ENCODE measurements at places on chromosomes 5 and 9.

DNA sequence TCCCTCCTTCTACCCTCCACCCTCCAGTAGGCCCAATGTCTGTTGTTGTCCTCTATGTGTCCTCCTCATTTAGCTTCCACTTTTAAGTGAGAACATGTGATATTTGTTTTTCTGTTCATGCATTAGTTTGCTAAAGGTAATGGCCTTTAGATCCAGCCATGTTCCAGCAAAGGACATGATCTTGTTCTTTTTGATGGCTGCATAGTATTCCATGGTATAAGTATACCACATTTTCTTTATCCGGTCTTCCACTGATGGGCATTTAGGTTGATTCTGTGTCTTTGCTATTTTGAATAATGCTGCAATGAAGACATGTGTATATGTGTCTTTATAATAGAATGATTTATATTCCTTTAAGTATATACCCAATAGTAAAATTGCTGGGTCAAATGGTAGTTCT is 232.5 kb upstream of the PRR16 start:
- DNase-seq: no peak

DNA sequence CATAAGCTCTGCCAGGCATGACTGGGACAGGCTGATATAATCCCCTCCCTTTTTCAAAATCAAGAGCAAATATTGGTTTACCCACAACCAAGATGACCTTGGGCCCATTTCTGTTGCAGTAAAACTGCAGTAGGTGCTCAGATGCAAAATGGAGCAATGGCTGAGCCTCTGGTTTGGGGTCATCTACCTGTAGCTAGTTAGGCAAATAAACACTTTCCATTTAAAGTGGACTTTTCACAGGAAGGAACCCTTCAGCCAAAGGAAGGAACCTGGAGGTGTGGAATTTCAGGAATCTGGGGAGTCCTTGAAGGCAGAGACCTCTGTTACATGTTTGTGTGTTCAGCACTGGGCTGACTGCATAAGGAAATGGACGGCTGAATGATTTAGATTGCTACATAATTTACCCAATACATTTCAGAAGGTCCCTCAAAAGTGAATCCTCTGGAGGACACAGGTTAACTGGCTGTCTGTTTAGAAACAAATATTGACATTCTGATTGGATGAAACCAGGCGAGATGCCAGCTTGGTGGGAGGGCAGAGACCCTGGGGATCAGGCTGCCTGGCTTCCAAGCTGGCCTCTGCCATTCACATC is 170.1 kb upstream of the ZNF618 start:
- DNase-seq: peak; percentile 18

DNA sequence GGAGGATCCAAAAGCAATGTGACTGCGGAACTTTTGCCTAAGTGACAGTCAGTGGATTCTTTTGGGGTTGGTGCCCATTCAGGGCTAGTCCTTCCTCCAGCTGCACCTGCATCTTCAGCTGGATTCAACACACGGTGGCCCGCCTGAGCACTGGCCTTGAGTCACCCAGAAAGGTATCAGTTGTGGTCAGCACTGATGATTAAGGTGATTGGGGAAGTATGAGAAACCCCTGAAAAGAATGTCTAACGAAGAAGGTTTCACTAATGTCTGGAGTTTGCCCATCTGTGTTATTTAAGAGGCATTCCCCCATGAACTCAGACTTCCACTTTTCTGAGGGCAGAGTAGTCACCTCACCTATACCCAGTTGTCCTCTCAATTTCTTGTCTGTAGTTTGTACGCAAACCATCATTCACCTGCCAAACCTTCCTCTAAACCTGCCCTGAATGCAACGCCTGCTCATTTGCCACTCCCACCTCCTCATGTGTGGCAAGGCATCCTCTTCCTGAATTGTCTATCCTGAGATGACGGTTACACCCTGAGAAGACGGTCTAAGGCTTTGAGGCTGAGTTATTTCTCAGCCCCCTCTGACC is 27.2 kb downstream of the CSF2 start:
- no peak for DNase-seq

DNA sequence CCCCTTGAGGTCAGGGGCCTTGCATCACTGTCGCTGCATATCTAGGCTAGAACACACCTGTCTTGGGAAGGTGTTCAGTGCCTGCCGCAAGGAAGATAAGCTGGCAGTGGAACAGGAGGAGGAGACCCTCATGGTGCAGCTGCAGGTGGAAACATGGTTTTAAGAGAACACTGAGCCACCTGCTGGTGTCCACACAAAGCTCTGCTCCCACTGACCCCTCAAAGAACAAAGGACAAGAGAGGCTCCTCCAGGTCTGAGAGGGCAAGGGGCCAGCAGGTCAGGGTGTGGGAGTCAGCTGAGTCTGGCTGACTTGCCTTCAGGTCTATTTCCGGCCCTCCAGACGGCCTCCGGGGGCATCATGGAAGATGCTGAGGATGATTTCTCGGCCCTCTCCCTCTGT is 210.1 kb upstream of the TBCA start:
- no peak for DNase-seq

DNA sequence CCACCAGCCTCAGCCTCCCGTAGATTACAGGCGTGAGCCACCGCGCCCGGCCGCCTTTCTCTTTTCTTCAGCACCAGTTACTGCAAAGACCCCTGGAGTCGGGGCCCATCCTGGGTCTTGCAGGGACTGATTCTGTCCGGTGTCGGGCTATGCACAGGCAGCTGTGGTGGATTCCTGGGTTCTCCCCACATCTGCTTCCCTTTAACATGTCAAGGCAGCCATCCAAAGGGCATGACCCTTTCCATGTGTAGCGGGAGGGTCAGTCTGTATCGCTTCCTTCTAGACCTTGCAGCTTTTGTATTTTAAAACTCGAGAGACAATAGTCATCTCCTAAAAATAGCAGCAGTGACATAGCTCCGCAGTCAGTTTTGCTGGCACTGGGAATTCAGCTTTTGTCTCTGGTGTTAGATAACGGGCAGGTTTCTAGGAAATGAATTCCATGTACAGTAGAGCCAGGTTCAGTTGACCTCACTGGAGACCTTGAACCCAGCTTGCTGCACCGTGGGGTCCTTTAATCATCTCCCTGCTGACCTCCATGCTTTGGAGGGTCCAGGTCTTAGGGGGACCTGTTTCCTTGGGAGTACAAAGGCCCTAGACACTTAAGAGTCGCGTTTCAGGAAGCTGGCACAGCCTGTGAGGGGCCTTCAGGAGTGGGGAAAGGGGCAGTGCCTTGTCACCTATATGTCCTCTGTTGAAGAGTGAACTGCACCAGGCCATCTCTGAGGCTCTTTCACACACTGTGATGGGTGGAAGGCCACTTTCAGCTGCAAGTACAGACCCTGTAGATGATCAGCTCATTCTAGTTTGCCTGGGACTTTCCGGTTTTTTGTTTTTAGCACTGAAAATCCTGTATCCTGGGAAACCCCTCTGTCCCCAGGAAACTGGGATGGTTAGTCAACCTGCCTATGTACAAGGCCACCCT is 13.8 kb downstream of the ANKRD33B start:
- DNase-seq: no peak

- DNase-seq: no peak
These were observed 12.0 kb downstream of the MACROH2A1 start for GRCh38 chr5:135386886-135387628.

DNA sequence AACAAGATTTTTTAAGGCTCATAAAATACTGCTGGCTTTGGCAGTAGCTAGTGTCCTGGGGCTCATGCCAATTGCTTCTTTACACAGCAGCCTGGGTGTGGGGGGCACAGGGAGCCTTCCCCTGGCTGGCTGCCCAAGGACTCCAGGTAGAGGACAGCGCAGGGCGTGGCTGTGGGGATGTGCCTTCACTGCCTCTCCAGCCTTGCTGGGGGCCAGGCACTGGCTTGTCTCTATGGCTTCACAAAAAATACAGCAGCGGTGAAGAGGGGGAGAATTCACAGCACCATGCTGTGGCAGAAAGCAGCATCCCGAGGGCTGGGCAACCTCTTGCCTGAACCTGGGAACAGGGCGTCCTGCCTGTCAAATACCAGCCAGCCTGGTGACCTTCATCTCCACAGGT is 57.4 kb downstream of the DAP start:
- DNase-seq: no peak

DNA sequence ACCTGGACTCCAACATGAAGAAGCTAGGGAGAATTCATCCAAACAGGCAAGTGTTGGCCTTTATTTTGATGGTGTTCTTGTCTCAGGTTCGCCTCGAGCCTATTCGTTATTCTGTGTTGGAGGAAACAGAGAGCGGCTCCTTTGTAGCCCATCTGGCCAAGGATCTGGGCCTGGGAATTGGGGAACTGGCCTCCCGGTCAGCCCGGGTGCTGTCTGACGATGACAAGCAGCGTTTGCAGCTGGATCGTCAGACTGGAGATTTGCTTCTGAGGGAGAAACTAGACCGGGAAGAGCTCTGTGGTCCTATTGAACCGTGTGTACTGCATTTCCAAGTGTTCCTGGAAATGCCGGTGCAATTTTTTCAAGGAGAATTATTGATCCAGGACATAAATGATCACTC is 367 bp downstream of the PCDHB4 start:
- DNase-seq: no peak

DNA sequence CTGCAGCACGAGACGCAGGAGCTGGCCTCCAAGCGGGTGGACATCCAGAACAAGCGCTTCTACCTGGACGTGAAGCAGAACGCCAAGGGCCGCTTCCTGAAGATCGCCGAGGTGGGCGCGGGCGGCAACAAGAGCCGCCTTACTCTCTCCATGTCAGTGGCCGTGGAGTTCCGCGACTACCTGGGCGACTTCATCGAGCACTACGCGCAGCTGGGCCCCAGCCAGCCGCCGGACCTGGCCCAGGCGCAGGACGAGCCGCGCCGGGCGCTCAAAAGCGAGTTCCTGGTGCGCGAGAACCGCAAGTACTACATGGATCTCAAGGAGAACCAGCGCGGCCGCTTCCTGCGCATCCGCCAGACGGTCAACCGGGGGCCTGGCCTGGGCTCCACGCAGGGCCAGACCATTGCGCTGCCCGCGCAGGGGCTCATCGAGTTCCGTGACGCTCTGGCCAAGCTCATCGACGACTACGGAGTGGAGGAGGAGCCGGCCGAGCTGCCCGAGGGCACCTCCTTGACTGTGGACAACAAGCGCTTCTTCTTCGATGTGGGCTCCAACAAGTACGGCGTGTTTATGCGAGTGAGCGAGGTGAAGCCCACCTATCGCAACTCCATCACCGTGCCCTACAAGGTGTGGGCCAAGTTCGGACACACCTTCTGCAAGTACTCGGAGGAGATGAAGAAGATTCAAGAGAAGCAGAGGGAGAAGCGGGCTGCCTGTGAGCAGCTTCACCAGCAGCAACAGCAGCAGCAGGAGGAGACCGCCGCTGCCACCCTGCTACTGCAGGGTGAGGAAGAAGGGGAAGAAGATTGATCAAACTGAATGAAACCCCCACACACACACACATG is 654 bp downstream of the PURA start:
- peak; percentile 84 for DNase-seq

GRCh38 chr5:127957183-127957582 is 126.4 kb upstream of the SLC12A2 start:
- no peak for DNase-seq

DNA sequence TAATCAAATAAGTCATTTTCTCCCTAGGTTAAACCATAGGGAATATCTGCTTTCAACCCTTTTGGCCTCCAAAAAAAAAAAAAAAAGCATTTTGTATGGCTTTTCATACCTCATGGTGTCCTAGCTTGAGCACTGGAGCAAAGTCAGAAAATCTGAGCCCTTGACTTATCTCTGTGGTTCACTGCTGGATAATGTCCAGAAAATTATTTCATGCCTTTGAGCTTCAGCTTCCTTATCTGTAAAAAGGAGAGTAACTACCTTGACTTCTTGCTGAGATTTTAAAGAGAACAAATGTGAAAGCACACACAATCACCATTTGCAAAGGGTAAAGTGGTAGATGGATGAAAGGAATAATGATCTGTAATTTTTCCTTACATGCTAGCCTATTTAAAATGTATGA is 165.9 kb downstream of the ALDH1A1 start:
- no peak for DNase-seq

GRCh38 chr5:98296426-98296825 is 477.0 kb upstream of the RGMB start:
- no peak for DNase-seq

- no peak for DNase-seq
These were observed 75.2 kb downstream of the ZNF608 start for GRCh38 chr5:124671193-124671592.

DNA sequence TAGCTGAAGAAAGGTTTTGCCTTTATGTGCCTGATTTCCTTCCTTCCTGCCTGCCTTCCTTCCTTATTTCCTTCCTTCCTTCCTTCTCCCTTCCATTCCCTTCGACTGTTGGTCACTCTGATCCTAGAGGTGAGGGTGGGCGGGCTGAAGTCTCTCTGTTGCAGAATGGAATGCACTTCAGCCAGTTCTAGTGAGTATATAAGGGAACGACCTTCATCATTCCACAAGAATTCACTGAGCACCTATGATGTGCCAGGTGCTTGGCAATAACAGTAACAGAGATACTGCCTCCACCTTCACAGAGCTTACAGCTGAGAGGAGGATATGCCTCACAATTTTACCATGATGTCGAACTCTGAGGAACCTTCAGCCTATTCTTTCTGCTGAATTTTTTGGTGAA is 8.7 kb upstream of the OR5C1 start:
- DNase-seq: peak; percentile 75

DNA sequence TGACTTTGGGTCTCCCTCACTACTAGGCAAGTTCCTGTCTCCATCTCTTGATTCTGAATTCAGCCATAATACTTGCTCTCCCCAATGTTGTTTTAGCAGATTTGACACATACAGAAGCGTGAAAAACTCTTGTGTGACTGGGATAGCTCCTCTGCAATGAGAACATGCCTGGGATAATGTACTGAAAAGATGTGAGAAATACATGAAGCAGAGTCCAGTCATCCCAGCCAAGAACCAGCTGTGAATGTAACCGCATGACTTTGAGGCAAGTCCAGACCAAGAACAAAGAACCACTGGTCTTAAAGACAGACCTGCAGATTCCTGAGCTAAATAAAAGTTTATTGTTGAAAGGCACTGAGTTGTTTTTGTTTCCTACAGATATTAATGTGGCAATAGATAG is 135.0 kb downstream of the NMUR2 start:
- DNase-seq: no peak

DNA sequence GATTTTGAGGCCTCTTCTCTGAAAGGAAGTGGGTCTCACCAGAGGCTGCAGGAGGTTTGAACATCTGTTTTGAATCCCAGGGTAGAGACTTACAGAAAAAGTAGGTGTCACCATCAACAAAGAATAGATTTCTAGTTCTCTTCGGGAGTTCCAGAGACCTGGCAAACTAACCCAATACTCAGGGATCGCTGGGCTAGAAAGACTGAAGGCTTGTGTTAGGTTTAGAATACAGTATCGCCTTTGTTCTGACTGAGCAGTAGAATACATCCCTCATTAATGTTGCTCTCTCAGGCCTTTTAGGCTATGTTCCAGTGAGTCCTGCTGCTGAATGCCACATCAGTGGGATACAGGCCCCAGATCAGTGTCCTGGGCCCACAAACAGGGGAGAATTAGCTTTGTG is 27.2 kb downstream of the RUSC2 start:
- no peak for DNase-seq

GRCh38 chr9:4139196-4139595 is 160.7 kb downstream of the GLIS3 start:
- no peak for DNase-seq

DNA sequence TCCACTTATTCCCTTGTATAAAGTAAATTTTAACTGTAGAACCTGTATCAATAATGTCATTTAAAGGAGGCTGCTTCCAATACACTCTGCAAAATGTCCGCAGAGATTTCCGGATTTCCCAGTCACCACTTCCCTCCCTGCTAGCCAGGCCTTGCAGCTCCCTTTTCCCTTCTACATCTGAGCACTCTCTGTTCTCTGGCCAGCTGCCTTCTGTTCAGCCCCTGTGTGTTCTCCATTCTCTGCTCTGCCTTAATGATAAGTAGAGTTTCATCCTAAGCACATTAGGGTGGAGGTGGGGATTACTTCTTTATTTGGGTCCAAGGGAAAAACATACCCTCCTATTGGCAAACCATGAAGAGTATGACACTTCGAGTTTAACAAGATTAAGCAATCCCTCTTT is 719.6 kb upstream of the WWC1 start:
- no peak for DNase-seq

Data from T47D (cell line).